Mesothelial cell of epicardium (in vitro differentiated cells): ENCODE measurements at places on chromosomes 7 and 10. TPM values are rescaled to one million over a fixed set of nuclear protein-coding genes. Genes with fewer than 3 reads are reported as not detected.
A peak's percentile ranks its signal among the peaks of the same experiment; 100 is the strongest.

DNA sequence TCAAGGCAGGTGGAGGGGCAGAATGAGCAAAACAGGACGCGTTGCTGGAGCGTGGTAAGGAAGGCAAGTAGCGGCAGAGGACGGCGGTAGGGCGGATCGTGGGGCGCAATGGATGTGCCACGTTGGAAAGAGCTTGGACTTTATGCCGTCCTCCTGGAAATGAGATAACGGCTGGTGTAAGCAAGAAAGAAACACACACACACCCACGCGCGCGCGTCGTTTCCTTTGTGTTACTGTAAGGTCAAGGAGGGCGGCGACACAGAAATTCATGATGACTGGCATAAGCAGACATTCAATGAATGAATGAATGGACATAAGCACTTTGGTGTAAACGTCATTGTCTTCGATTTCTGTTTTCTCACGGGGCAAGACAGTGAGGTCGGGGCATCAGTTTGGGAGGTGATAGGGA, 683 bp upstream of the ENTPD7 start:
- DNase-seq: no peak
- H3K36me3 ChIP-seq: peaks cover 3% of the 10 kb centered on the region
- H3K4me1 ChIP-seq: peaks cover 28% of the 10 kb centered on the region
- H3K4me3 ChIP-seq: peak overlapping the region; percentile 87

DNA sequence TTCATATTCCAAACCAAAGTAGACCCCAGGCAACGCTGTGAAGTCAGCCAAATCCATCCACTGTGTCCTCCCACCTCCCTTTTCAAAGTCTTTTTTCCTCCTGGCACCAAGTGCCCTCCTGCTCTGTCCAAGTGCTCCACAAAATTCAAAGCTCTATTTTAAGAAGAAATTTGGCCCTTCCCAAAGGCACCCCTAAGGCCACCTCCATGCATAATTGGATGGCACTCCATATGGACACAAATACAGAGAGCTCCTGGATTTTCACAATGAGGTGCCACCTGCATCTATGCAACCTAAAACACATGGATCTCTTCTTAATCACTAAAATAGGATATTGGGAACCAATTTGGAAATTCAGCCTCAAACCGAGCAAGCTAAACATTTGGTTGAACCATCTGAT, 121.6 kb downstream of the RELN start:
- H3K36me3 ChIP-seq: no peaks in the 10 kb centered on the region
- H3K4me3 ChIP-seq: no peak overlapping the region
- no peak overlapping the region for H3K27ac ChIP-seq

DNA sequence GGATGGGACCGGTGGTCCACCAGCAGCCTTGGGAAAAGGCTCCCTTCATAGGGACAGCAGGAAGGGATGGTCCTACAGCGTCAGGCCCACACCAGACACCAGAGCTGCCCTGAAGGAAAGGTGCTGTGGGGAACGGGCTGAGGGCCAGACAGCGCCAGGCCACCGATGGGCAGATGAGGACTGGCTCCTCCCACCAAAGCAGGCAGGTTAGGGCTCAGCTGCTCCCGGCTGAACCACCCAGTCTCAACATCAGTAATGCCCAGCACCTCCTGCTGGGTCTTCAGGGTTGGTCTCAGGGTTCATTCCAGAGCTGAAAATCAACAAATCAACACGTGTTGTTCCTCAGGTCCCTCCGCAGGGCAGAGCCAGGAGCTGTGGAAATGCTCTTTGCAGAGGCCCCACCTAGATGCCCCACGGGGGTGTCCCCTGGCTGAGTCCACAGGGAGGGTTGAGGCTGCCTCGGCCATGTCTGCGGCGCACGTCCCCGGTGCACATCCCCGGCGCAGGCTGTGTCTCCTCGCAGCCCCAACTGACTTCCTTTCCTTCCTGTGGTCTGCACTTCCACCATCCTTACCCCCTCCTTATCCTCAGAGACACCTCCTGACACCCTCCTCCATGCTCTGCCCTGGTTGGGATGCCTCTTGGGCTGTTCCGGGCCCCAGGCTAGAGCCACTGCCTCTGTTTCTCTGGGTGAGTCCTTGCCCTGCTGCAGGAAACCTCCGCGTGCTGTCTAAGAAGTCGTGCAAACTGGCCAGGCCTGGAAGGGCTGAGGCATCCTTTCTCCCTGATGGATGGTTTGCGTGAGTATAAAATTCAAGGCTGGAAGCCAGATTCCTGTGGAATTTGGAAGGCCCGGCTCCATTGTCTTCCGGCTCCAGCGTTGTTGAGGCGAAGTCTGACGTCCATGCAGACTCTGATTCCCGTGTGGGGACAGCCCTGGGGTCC, 32.8 kb upstream of the CFAP46 start:
- DNase-seq: no peak
- H3K27me3 ChIP-seq: peaks cover 58% of the 10 kb centered on the region
- no peaks in the 10 kb centered on the region for H3K4me1 ChIP-seq
- no peak overlapping the region for H3K27ac ChIP-seq
- no peaks in the 10 kb centered on the region for H3K36me3 ChIP-seq
- no peak overlapping the region for H3K4me3 ChIP-seq

- H3K27ac ChIP-seq: no peak overlapping the region
- no peak overlapping the region for H3K4me3 ChIP-seq
- H3K27me3 ChIP-seq: no peaks in the 10 kb centered on the region
- no peak for DNase-seq
Measured at GRCh38 chr10:116909307-116909706, 60.0 kb downstream of the ENO4 start.

DNA sequence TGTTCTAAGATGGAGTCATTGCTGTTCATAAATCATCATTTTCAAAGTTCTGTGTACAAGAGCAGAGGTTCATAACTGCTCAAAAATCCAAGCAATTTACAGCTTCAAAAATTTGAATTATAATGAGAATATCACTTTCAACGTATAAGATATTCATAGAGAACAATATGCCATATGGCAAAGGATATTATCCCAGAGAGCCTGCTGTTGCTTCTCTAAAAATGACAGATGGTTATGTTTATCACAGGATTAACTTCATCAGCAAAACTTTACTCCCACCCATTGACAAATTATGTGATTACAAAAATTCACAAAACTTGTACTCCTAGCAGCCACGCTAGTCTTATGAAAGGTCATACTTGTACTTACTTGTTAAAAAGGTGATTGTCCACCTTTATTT, 105.1 kb downstream of the PIP4K2A start:
- no peak for DNase-seq
- peaks cover 40% of the 10 kb centered on the region for H3K4me1 ChIP-seq
- H3K27ac ChIP-seq: no peak overlapping the region

- H3K27ac ChIP-seq: no peak overlapping the region
- DNase-seq: no peak
- H3K4me1 ChIP-seq: peaks cover 6% of the 10 kb centered on the region
Measured at GRCh38 chr7:65955718-65956117, 26.3 kb downstream of the GUSB start.

DNA sequence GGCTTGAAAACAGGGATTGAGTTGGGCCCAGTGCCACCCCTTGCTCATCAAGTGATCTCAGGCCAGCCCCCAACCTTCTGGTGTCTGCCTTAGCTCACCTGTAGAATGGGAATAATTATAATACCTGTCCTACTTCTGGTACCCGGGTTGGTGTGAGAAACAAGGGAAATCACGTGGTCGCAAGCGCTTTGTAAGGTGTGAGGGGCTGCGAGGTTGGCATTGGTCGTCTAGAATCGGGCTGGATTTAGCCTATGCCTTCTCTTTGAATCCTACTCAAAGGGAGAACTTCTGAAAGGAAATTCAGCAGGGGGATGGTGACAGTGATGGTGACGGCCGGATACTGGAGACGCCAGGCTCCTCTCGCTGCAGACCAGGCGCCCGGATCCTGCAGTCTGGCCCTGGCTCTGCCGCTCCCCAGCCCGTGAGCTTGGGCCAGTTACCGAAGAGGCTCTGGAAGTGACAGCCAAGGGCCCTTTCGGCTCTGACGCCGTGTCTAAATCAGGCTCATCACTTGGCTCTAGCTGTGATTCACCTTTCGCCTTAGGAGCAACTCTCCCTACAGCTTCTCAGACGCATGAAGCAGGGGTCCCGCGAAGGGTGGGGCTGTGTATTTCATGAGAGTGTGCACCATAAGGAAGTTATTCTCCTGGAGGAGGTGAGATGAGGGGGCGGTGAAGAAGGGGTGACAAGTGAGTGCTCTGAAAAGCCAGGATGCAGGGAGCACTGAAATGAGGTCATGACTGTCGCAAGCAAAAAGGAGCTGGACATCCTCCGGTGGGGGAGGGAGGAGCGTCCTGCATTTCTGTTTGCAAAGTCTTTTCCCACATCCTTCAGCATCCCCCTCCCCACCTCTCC, 4.0 kb upstream of the CREB5 start:
- no peak for DNase-seq
- H3K4me3 ChIP-seq: peak overlapping the region; percentile 63
- peaks cover 87% of the 10 kb centered on the region for H3K27me3 ChIP-seq
- H3K4me1 ChIP-seq: peaks cover 28% of the 10 kb centered on the region
- peak overlapping the region; percentile 44 for H3K27ac ChIP-seq

DNA sequence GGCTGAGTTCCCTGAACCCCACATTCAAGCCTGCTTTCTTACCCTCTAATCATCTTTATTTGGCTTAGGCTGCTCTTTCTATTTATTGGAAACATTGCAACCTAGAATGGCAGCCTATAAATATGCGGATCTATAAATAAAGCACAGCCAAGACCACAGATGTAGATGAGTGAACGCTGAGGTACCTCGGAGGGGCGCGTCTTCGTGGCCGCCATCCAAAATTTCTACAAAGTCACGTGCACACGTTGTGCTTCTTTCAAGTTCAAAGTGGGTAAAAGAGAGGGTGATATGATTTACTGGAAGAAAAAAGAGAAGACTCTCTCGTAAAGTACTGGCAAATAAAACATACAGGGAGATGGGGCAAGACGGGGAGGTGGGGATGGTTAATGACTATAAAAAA, 132.6 kb upstream of the RSU1 start:
- DNase-seq: no peak
- H3K27me3 ChIP-seq: no peaks in the 10 kb centered on the region
- H3K36me3 ChIP-seq: no peaks in the 10 kb centered on the region
- peak overlapping the region; percentile 59 for H3K27ac ChIP-seq

DNA sequence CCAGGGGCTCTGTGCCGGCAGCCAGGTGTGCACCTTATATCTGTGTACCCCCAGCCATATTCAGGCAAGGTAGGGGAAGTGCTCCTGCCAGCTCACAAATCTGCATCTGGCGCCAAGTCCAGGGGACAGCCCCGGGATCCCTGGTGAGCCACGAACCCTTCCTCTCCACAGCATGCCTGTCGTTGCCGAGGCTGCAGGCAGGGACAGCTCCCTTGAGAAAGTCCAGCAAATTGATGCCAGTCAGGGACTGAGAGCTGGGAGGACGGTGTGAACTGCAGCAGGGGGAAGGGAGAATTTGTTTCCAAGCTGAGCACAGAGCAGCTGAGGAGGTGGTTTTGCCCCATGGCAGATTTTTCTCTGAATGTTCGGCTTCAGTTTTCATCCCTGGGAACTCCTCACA, 919 bp downstream of the PLA2G12B start:
- no peaks in the 10 kb centered on the region for H3K4me1 ChIP-seq
- no peaks in the 10 kb centered on the region for H3K27me3 ChIP-seq
- no peaks in the 10 kb centered on the region for H3K36me3 ChIP-seq
- DNase-seq: no peak

- H3K4me3 ChIP-seq: no peak overlapping the region
- H3K4me1 ChIP-seq: no peaks in the 10 kb centered on the region
- no peaks in the 10 kb centered on the region for H3K36me3 ChIP-seq
- DNase-seq: no peak
Measured at GRCh38 chr10:46077141-46077554, 31.1 kb upstream of the MSMB start.

- H3K36me3 ChIP-seq: peaks cover 37% of the 10 kb centered on the region
- H3K27ac ChIP-seq: no peak overlapping the region
- no peaks in the 10 kb centered on the region for H3K4me1 ChIP-seq
- DNase-seq: no peak
Measured at GRCh38 chr10:77821551-77821950, 105.0 kb downstream of the DLG5 start.

CYP2E1 gene
- 2.1 to 3.5 TPM (median 2.8 TPM) in 3 replicates for total RNA-seq

PCBD1 gene
- 50.5 to 51.7 TPM (median 51.4 TPM) in 3 replicates for total RNA-seq

RADIL gene
- total RNA-seq: 3.3 to 4.2 TPM (median 4.0 TPM) in 3 replicates
